ENCODE measurements at places on chromosomes 3 and 15.
A peak's percentile ranks its signal among the peaks of the same experiment; 100 is the strongest.

GRCh38 chr15:101526890-101527289, 37.4 kb upstream of the PCSK6 start:
- DNase-seq = no peak

- DNase-seq = no peak
Measured at GRCh38 chr3:57942872-57943283, 65.3 kb upstream of the FLNB start.

DNA sequence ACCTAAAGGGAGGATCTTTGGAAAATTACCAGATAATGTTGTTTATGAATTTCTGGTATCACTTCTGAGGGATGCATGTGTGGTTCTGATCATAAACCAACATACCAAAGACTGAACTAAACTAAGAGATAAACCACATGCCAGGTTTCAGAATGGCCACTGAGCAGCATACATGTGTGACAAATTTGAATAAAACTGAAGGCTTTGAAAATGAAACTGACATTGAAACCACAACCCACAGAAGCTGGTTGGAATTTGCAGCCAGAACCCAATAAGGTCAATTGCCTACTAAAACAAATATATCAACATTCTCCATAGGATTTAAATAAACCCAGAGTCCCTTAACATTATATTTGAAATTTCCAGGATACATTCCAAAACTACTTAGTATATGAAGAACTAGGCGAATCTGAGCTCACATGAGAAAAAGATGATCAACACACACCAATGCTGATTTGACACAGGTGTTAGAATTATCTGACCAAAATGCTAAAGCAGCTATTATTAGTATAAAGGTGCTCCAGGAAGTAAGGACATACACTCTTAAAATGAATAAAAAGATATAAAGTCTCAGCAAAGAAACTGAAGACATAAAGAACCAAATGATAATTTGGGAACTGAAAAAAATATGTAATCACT, 125.0 kb downstream of the ZNF280D start:
- no peak for DNase-seq

GRCh38 chr3:124168271-124168670, 176.3 kb upstream of the ROPN1 start:
- no peak for DNase-seq

DNA sequence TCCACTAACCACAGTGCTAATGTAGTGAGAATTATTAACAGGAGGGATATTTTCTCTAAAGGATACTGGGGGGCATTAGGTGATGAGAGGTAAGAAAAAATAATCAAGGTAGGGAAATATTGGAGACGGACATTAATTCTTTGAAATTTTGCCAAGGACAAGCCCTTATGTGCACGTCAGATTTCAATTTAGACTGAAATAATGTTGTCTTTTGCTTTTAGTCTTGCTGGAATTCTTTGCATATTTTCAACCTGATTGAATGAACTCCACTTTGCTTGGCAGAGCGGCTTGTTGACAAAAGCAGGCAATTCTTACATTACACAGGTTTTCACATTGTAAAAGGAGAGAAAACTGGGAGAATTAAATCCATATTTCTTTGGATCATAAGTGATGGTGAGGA, 25.0 kb upstream of the C3orf52 start:
- no peak for DNase-seq

- DNase-seq = no peak
Measured at GRCh38 chr3:126119008-126119675, 35.2 kb upstream of the SLC41A3 start.

GRCh38 chr3:50617911-50618481, 1.0 kb downstream of the MAPKAPK3 start:
- no peak for DNase-seq

DNA sequence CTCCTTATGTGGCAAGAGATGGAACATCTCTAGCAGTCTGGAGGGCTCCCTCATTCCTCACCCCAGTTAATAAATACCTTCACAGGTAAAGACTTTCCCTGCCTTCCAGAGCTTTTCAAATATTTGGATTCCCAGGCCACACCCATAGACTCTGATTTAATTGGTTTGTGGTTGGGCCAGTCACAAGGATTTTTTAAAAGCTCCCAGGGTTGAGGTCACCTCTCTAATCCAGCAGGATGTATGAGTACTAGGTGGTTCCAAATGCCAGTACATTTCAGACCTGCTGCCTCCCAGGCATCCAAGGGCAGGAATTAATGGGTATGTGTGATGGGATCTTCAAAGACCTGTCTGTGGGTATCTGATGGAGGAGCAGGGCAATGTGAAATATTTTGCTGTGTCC, 312.8 kb downstream of the CLSTN2 start:
- DNase-seq = no peak

GRCh38 chr15:99438691-99439523, 126.9 kb upstream of the MEF2A start:
- DNase-seq = no peak

DNA sequence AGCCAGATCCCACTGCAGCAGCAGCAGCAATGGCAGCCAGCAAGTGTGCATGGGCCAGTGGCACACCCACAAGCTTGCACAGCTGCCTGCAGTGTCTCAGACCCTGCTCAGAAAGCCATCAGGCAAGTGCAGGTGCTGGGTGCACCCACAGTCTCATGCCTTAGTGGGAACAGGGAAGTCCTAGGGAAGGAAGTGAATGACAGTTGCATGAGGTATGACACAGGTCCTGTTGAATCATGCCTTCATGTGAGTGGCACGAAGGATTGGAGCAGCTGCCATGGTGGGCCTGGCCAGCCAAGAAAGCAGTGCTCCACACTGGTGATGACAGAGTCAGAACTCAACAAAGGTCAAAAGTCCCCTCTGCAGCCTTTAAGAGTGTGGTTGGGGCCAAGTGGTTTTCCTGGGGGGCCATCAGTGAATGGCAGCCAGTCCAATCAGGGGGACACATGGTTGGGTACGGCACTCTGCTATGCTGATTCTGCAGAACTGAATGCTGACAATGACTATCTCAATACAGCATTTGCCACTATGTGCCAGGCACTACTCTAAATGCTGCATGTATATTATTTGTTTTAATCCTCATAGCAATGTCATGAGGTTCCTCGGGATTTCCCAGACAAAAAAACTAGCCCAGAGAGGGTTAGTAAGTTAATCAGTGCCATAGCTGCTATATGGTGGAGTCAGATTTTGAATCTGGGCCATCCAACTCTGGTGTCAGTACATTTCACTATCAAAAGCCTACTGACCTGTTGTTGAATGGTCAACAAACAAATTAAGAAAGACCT, 94.3 kb downstream of the AQP9 start:
- no peak for DNase-seq

- DNase-seq = no peak
Measured at GRCh38 chr3:33202711-33203457, 15.7 kb downstream of the SUSD5 start.

GRCh38 chr3:71488882-71489281, 94.6 kb downstream of the FOXP1 start:
- DNase-seq = no peak

GRCh38 chr3:30227571-30228301, 378.7 kb upstream of the TGFBR2 start:
- DNase-seq = no peak

DNA sequence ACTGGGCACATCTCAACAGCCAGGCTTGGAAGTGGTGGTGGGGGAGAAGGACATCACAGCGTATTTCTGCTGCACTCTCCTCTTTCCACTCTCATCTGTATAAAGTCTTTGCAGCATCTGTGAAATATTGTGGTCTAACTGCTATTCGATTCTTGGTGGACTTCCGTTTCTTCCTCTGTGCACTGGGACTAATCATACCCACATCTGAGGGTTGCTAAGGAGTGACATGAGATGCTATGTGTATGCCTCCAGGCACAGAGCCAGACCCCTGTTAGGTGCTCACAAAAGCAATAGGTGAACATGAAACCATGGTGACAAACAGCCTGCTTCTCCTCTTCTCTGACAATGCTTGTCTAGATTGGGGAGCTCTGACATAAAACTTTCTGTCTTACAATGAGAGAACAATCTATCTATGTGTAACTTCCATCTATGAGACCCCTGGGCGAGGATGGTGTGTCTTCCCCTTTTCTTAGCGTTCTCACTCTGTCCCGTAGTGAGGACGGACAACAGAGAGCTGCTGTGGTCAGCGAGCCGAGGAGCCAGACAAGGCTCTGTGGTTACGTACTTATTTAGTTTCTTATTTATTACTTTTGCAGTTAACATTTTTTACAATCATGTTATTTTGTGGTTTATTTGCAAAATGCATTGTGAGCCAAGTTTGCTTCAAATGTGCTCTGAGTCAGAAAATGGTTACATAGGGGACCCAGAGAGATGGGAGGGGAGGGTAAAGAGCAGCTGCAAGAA, 196.7 kb upstream of the TPRG1 start:
- DNase-seq = no peak

- peak; percentile 13 for DNase-seq
Measured at GRCh38 chr3:108153451-108153981, 62.7 kb upstream of the CD47 start.

- no peak for DNase-seq
Measured at GRCh38 chr15:54345301-54345700, 367.1 kb downstream of the UNC13C start.

DNA sequence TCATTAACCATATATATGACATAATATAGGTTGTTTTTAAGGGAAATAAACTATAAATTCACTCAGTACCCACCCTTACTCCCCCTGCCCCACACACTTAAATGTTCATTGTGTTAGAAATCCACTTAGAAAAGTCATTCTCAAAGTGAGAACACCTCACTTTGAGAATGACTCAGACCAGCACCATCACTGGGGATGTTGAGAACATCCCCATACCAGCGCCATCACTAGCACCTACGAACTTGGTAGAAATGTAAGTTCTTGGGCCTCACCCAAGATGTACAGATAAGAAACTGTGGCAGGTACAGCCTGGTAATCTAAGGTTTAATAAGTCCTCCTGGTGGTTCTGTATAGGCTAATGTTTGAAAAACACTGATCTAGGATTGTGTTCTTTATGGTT, 362.6 kb downstream of the LPP start:
- DNase-seq = no peak

DNA sequence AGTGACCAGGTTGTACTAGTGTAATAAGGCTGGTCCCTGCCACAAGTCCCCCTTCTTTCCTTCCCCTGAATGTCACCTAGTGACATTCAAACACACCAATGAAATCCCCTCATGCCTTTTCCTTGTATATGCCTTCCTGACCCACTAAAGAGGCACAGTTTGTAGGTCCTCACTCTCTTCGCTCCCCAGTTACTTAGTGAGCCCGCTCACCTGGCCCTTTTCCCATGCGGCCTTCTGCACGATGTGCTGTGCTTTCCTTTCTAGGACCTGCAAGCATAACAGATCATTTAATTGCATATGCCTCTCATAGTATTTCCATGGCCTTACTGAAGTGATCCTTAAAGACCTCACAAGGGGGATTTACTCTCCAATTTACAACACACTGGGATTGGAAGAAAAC, 146.3 kb downstream of the THRB start:
- DNase-seq = no peak

GRCh38 chr3:57587905-57588304, 9.2 kb downstream of the ARF4 start:
- no peak for DNase-seq

DNA sequence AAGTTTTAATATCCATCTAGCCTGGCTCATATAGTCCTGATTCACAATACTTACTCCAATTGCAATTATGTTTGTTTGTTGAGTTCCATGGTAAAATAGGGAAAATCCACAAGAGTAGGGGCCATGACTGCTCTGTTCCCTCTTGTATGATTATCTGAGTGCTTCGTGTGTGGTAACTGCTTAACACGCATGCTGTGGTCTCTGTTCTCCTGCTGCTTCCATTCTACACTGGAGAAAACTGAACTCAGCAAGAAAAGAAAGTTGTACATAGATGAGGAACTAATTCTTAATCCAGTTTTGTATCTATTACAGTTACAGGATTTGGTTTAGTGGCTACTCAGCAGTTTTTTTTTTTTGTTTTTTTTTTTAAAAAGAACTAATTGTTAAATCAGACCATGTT, 223.0 kb upstream of the SATB1 start:
- DNase-seq = no peak

- DNase-seq = no peak
Measured at GRCh38 chr3:63561879-63562278, 90.6 kb upstream of the SNTN start.

DNA sequence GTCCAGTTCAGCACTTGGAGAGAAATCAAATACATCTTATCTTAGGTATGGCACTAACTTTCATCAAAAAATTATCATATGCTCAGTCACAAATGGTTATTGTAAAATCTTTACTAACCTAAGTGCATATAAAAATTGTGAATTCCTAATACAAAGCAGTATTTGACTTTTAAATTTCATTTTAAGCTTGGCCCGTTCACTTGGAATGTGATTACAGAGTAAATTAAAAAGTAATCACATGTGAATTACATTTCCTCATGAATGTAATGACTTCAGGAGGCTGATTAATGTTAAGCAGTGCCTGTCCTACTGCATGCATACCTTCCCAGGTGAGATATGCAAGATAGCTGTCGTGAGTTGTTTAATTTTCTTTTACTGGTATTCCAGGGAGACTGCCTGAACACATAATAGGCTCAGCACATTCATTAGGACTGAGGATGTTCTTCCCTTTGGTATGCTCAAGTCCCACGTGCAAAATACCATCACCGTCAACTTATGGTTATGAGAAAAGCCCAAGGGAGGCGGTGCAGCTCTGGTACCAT, 1053.0 kb downstream of the FHIT start:
- no peak for DNase-seq

DNA sequence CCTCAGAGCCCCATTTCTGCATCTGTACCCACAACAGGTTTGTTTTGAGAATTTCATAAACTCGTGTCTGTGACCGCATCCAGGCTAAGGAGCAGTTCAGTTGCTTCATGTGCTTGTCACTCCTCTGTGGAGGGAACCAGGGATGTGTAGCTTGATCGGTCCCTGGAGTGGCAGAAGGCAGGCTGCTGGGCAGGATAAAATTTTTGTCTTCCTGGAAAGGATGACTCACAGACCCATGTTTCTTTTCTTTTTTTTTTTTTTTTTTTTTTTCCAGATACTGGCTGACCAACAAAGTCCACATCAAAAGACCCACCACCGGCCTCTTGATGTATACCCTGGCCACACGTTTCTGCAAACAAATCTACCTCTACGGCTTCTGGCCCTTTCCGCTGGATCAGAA, 70.1 kb downstream of the ST8SIA2 start:
- no peak for DNase-seq

GRCh38 chr3:105365081-105365390, 1.7 kb upstream of the ALCAM start:
- no peak for DNase-seq

DNA sequence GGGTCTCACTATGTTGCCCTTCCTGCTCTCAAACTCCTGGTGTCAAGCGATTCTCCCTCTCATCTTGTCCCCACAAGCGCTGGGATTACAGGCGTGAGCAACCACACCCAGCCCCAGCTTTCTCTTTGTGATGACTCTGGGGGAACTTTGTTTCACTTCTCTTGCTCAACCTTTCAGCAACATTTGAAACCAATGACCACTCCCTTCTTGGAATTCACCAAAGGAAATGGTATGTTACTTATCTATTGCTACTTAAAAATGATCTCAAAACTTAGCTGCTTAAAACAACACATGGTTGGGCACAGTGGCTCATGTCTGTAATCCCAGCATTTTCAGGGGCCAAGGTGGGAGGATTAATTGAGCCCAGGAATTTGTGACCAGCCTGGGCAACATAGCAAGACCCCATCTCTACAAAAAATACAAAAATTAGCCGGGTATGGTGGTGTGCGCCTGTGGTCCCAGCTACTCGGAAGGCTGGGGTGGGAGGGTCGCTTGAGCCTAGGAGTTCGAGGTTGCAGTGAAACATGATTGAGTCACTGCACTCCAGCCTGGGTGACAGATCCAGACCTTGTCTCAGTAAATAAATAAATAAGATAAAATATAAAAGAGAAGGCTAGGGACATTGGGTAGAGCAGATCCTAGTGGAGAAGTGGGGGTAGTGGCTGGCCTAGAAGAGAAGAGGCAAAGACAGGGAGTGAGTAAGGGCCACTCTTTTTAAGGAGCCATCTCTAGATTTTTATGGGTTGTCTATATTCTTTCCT, 10.3 kb upstream of the COPG1 start:
- DNase-seq = no peak

All from HuH-7.5 (cell line).